ENCODE measurements at places on chromosomes 3 and 15.

DNA sequence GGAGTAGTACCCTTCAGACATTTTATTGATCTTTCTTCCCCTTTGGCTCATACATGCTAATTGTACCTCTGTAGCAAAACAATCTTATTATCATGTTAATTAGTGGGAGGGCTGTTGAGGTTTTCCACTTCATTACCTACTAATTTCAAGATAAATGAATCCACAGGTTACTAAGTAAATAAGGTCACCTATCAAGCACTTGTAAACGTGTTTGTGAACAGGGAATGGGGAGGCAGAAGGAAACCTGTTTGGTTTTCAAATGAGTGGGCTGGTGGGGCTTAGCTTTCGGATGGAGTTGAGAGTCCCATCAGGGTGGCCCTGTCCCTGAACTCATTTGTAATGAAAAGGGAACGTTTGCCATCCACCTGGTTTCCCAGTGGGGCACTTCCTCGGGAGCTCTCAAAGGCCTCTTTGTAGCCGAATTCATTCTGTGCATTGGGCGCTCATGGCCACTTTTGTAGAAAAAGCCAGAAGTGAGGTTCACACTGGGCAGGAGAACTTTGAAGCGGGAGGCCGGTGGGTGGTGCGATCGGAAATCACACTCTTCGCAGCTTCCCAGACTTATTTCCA, 419.8 kb upstream of the NR2F2 start:
- DNase-seq: no peak

- no peak for DNase-seq
Observed at GRCh38 chr15:100206643-100207042, 135.1 kb downstream of the ADAMTS17 start.

GRCh38 chr3:177646749-177647148, 449.5 kb upstream of the TBL1XR1 start:
- no peak for DNase-seq

- no peak for DNase-seq
Observed at GRCh38 chr15:71781179-71781964, 29.0 kb upstream of the NR2E3 start.

GRCh38 chr3:196518966-196519717, 4.0 kb upstream of the SMCO1 start:
- no peak for DNase-seq

DNA sequence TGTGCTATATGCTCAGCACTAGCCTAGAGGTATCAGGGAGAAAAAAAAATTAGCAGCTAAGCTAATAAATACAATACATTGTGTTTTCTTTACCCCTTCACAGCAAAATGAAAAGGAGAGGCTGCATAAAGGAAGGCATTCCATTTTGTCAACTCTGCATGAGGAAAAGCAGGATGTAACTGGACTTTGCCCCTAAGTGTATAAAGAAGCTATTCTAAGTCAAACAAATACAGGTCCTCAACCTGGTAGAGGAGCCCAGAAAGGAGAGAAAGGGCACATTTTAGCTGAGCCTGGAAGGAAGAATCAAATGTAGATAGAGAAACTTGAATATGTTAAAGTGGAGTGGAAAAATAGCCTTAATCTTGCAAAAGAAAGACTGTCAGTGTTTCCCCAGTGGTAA, 89.0 kb upstream of the SPRED1 start:
- DNase-seq: no peak

GRCh38 chr3:51400166-51400565, 9.1 kb downstream of the RBM15B start:
- DNase-seq: no peak

DNA sequence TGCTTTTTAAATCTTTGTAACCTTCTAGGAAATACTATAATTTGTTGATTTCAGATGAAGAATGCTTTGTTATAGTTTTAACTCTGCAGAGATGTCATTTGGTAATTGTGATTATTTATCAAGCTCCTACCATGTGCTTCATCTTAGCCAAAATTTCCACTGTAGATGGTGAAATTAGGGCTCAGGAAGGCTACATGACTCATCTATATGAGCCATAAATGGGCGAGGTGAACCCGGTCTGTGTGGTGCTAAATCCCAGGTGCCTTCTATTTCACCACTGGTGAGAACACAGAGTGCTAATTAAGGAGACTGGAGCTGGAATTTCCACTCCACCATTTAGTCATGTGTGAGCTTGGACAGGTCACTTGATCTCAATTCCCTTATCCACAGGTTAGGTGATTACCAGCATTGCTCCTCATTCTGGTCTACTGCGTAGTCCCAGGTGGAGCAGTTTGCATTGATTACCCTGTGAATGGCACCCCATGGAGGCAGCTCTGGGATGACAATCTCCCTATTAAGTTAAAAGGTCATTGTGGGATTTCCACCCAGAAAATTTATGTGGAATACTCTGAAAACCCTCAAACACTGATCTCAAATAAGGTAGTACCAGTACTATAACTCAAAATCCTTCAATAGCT, 2.8 kb upstream of the CCR3 start:
- no peak for DNase-seq

- DNase-seq: no peak
Observed at GRCh38 chr3:105369500-105370371, 3.0 kb downstream of the ALCAM start.

DNA sequence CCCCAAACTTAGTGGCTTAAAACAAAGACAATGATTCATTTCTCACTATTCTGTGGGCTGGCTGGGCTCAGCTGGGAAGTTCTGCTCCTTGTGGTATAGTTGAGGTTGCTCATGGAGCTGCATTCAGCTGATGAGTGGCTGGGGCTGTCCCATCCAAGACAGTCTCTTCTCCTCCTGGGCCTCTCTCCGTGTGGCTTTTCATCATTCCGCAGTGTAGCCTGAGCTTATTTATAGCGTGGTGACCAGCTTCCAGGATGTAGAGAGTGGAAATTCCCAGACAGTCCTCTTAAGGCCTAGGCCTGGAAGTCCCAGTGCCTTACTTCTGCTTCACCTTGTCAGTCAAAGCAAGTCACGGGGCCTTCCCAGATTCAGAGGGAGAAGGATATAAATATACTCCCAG, 136.7 kb upstream of the DAZL start:
- no peak for DNase-seq

GRCh38 chr3:28349469-28350000, 911 bp upstream of the AZI2 start:
- no peak for DNase-seq

DNA sequence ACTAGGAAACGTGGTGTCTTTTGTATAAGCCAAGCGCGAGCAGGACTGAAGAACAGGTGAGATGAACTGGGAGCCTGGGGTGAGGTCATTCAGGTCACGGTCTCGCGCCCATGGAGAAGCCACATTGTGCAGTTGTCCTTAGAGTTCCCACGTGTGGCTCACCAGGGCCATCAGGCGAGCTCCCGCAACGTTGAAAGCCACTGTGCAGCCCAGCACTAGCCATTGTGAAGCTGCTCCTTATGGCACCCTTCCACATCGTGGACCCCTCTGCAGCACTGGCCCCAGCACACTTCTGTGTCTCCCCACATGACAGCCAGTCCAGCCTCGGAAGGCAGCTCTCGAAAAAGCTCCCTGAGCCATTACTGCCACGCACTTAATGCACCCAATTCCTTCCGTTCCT, 7.6 kb upstream of the APBA2 start:
- DNase-seq: no peak

GRCh38 chr3:42514876-42515275, 12.4 kb downstream of the VIPR1 start:
- DNase-seq: peak; percentile 10

GRCh38 chr3:106140431-106140830, 271.6 kb upstream of the CBLB start:
- DNase-seq: no peak

GRCh38 chr15:89075101-89075640, 13.1 kb upstream of the ABHD2 start:
- no peak for DNase-seq

DNA sequence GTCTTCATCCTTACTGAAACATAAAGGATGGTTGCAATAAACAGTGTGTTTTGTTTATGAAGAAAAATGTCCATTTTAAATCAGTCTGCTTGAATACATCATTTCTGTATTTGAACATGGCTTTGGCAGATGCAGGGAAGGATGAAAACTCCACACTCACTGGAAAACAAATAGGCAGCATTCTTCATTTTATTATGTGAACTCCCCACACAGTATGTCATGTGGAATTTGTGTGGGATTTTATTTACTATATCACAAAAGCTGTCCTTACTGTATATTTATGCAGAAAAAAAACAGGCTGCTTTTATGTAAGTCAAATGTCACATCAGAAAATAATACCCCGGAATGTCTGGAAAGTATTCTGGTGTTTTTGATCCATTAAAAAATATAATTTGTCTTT, 44.1 kb upstream of the TJP1 start:
- DNase-seq: no peak

- no peak for DNase-seq
Observed at GRCh38 chr3:43755516-43756200, 64.9 kb downstream of the ABHD5 start.

DNA sequence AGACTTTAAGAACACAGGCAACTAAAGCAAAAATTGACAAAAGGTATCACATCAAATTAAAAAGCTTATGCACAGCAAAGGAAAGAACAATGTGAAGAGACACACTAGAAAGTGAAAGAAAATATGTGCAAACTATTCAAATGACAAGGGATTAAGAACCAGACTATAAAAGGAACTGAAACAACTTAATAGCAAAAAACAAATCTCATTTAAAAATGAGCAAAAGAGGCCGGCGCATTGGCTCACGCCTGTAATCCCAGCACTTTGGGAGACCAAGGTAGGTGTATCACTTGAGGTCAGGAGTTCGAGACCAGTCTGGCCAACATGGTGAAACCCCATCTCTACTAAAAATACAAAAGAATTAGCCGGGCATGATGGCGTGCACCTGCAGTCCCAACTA, 14.4 kb downstream of the NGLY1 start:
- DNase-seq: no peak

DNA sequence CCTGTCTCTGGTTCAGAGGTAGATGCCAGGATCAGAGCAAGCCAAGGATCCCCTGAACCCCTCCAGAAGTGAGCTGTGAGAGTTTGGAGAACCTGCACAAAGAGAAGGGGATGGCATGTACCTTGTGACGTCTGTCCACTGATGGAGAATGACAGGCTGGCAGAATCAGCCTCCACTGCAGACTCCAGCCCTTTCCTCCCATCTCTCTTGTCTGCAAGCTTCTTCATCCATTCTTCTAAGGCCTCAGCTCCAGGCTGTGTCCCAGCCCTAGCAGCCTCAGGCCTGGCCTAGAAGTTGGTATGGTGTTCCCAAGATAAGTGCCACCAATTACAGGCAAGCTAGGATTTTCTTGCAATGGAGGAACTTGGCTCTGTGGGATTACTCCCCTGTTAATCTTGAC, 8.6 kb downstream of the GALNT15 start:
- DNase-seq: no peak

DNA sequence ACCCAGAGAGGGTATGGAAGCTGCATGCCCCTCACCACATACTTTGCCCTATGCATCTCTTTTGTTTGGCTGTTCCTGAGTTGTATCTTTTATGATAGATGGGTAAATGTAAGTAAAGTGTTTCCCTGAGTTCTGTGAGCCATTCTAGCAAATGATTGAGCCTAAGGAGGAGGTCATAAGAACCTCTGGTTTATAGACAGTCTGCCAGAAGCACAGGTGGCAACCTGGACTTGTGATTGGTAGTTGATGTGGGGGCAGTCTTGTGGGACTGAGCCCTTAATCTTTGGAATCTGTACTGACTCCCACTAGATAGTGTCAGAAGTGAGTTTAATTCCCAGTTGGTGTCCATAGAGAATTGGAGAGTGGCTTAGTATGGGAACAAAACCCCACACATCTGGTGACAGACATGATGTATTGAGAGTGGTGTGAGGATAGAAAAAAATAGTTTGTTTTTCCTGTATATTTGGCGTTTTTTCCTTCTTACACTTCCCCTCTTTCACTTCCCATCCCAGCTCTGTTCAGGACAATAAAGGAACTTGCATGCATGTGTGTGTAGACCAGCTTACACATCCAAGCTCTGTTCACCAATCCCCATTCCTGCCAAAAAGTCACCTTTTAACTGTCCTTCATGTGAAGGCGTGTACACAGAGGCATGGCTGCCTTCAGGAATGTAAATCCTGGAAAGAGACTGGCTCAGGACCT, 38.1 kb upstream of the SPPL2A start:
- DNase-seq: no peak

DNA sequence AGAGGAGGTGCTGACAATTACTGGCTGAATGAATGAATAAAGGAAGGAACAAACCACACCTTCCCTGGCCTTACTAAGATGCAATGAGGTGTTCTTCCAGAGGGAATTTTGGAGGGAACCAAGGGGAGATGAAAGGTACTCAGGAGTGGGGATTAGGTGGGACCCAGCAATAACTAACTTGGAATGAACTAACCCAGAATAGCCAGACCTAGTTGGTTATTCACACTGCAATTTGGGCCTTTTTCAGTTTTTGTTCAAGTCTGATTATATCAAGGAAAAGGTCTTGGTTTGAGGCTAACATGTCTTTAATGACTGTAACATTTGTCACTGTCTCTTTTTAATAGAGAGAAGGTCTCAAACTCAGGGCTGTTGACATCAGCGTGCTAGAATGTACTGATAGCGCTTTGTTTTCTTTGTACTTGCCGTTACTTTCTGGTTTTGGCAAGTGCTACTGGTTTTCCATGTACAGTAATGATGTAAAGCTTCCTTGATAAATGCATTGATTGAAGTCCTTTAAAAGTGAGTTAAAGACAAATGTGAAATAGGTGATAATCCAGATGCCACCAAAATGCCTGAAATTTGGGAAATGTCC, 3.2 kb upstream of the PLXND1 start:
- DNase-seq: no peak

GRCh38 chr3:55305696-55306485, 181.2 kb downstream of the WNT5A start:
- DNase-seq: no peak

DNA sequence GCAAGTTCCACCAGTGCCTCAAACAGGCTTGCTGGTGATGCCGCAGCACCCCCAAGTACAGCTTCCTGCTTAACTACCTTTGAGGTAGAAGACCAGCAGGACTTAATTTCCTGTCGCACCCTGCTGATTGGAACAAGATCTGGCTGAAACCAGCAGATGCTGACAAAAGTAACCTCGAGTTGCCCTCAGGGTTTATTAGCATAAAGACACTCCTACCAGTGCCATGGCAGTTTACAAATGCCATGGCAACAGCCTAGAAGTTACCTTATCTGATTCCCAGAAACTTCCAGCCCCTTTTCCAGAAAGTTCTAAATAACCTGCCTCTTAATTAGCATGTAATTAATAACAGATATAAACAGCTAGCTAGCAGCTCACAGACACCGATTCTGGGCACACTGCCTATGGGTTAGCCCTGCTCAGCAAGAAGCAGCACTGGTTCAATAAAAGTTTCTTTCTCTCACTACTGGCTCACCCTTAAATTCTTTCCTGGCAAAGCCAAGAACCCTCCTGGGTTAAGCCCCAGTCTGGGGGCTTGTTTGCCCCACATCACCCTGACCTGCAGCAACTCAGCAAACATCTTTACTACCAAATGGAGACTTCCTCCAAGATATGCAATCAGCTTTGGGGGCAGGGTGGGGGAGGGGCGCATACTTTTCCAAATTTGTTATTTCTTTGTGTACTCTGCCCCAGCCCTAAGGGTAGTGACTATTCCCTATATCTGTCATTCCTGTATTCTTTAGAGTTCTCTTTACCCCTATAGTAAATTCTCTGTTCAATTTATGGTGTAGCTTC, 54.2 kb downstream of the MAP4 start:
- no peak for DNase-seq

- no peak for DNase-seq
Observed at GRCh38 chr3:13770170-13771169, 109.4 kb downstream of the WNT7A start.

All from cerebellar nuclear complex (tissue), 1 donor.